ENCODE measurements at places on chromosomes 4 and X. TPM values are rescaled to one million over a fixed set of nuclear protein-coding genes. Genes with fewer than 3 reads are reported as not detected.

GRCh38 chr4:66123831-66124413, 453.6 kb upstream of the EPHA5 start:
- no peak for DNase-seq

- peak; percentile 27 for DNase-seq
Observed at GRCh38 chr4:77623091-77623490, 17.5 kb downstream of the CXCL13 start.

GRCh38 chr4:43481526-43481925, 589.0 kb downstream of the GRXCR1 start:
- no peak for DNase-seq

DNA sequence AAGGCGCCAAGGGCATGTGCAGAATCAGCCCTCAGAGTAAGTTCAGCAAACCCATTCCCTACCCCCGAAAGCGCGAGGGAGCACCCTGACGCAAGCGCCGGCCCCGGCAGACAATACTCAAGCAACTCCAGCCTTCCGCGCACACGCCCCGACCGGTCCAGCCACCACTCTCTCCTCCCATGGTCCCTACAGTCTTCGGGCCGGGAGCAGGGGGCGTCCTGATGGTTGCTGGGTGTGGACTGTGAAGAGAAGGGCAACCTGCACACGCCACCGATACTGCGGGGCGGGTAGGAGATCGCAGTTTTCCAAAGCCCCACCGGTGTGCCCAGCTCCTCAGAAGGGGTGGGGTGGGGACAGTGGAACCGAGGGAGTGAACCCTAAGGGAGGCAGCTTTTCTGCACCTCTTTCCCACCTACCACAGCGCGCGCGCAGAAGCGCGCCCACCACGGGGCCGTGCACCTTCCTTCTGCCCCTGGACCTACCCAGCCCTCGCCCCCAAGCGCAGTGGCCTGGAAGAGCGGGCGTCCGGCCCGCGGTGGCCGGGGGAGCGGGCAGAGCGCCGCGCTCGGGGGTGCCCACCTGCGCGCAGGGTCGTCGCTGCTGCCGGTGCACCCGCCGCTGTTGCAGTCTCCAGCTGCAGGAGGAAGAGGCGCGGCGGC, 650.2 kb upstream of the DIPK2B start:
- DNase-seq, result peak; percentile 54

DNA sequence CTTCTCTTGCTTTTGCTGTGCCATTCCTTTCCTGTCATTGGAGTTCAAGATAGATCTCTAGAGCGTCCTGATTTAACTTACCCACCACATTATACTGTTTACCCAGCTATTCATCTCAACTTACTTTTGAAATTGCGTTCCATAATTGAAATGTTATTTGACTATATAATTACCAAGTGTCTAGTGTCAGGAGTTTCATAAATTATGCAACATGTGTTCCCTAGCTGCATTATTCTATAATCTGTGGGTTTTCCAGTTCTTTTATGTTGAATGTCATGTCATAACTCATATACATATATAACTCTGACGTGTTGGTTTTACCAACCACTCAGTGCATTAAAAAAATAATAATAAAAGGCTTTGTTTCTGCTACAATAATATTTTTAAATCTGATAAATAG, 285.9 kb upstream of the ARSJ start:
- DNase-seq, result no peak

GRCh38 chr4:165111906-165112367, 723 bp downstream of the TMEM192 start:
- no peak for DNase-seq

GRCh38 chr4:6123541-6123940, 76.8 kb downstream of the JAKMIP1 start:
- DNase-seq, result no peak

DNA sequence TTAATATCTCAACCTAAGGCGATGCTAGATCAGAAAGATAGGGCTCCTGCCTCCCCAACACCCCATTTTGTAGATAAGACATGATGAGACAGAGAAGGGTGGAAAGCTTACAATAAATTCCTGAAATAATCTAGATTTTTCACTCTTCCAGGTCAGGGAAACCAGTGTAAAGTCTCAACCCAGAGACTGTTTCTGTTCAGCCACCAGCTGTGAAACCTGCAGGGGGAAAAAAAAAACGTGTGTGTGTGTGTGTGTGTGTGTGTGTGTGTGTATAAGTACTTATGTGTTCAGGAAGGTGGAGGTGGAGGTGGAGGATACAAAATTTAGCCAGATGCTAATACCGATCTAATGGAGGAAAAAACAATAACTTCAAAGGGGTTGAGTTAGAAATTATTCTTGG, 773 bp upstream of the ITM2A start:
- DNase-seq, result no peak

DNA sequence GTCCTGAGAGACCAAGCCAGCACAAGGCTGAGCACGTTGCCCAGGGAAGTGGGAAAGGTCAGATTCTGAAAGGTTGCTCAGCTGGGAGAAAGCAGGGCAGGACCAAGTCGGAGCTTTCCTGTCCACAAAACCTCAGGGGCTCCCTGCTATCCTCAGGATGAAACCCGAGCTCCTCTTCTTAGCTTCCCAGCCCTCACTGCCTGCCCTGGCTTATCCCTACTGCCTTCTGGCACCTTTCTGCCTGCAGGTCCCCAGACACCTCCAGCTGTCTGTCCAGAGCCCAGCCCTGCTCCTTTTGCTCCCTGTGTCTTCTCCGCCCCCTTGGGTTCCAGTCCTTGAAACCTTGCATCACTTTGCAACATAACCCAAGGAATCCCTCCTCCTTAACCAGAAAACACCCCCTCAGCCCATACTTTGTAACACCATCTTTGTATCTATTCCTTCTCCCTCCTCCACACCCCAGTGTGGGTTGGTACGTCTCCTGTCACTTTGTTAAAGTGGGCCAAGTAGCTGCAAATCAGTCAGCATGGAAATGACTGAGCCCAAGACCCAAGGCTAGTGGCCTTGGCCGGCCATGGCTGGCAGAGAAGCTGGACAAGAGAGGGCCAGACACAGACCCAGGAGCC, 20.0 kb upstream of the PRRG3 start:
- no peak for DNase-seq

GRCh38 chr4:174222266-174222872, 61.1 kb downstream of the FBXO8 start:
- DNase-seq, result peak; percentile 15

GRCh38 chrX:12767856-12768255, 23.4 kb upstream of the PRPS2 start:
- no peak for DNase-seq

DNA sequence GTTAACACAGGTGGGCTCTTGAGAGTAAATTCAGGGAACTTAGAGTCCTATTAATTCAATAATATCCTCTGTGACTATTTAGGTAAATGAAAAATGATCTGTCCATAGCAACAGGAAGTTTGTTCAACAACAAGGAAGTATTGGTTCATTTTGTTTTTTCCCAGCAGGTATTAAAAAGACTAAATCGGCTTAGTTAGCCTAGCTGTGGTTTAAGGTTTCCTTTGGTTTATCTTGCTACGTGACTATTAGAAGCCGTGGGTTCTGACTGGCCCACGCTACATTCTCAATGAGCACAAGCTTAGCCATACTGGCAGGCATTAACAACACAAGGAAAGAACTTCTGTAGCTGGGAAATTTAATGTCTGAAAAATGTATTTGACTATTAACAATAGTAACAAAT, 168.8 kb upstream of the HS3ST1 start:
- DNase-seq, result no peak

- DNase-seq, result no peak
Observed at GRCh38 chr4:154001193-154001592, 212.3 kb upstream of the SFRP2 start.

GRCh38 chrX:37829721-37830120, 17.6 kb downstream of the DYNLT3 start:
- DNase-seq, result no peak

DNA sequence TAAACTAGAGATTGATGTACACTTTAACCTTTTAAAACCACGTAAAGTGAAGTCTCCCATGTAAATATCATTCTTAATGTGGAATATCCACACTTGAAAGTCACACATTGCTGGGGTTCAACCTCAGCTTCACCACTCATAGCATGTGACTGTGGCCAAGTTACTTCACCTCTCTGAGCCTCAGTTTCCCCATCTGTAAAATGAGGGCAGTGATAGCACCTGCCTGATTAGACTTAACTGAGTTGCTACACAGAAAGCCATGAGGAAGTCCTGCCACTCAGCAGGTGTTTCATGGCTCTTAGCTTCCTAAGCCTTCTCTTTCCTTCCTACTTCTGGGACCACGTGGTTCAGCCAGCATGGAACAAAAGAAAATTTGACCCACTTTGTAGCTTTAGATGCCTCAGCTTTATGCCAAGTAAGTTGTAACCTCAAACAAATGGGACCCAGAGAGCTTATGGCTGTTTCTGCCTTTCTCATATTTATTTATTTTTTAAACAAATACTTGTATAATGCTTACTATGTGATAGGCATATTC, 277.3 kb upstream of the KLF3 start:
- no peak for DNase-seq

- DNase-seq, result no peak
Observed at GRCh38 chrX:23749129-23749528, 6.1 kb upstream of the ACOT9 start.

- DNase-seq, result no peak
Observed at GRCh38 chr4:168740691-168741090, 243.8 kb downstream of the PALLD start.

DNA sequence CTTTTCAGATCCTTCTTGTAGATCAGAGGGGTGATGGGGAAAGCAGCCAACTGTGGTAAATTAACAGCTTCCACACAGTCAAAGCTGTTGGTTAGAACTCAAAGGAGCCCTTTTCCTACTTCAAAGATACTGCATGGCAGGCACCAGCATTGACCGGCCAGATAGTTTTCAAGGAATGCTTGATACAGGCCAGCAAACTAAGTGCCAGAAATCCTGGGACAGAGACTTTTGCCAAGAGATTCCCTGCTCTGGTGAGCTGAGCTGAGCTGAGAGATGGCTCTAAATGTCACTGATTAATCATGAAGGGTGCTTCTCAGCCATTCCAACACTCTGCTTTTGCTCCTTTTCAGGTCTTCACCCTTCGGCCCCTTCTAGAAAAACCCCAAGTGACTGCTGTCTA, 131.6 kb upstream of the MED14 start:
- DNase-seq, result peak; percentile 74

GRCh38 chr4:102734591-102735385, 26.0 kb downstream of the MANBA start:
- DNase-seq, result peak; percentile 24

DNA sequence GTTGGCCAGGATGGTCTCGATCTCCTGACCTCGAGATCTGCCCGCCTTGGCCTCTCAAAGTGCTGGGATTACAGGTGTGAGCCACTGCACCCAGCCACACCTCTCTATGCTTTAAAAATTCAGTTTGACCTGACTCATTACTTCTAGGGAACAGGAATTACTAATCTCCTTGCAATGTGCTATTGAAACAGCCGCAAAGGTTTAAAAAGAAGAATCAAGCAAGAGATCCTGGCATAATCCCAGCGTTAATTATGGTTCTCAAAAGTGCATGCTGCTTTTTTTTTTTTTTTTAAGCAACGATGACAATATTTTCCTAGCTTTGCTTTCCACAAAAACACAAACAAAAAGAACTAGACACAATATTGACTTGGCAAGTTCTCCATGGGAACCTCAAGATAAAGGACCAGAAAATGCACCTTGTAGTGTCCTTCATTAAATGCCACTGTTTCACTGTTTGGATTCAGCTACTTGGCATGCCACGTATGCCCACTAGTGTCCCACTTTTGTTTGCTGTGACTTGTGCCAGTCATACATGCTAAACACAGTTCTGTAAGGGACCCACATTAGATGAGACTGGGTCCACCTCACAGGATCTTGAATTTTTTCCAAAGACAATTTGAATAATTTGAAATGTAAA, 112.6 kb upstream of the PPARGC1A start:
- no peak for DNase-seq

DNA sequence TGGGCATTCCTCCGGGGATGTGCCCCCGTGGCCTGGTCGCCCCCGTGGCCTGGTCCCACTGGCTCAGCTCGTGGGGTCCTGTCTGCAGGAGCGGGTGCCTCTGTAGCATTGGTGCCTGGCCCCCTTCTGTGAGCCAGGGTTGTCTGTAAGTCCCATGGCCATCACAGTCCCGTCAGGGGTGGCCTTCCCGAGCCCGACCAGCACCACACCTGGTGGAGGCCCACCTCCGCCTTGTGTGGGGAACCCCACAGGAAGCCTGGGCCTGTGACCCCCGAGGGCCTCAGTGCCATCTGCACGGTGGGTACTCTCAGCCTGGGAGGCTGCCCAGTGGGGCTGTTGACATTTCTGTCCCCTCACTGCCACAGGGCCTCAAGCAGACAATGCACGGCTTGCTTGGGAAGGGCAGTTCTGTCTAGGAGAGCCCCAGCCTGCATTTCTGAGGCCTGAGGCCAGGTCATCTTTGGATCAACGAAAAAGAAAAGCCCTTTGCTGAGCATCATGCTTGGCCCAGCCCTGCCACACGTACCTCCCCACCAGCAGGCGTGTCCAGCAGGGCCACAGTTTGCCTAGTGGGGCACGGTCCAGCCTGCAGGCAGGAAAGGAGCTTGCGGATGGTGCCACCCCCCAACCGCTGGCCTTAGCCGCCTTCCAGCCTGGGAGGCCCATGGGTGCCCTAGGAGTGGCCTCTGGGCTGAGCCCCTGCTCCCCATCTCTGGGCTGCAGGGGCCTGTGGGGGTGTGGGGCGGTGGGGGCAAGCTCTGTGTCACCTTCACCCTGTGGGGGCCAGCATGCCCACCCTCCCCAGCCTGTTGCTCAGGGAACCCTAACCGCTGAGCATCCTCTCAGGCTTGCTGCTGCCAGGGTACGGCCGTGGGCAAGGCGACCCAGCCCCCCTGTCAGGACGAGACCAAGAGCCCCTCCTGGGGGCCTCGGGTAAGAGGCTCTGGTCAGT, 23.2 kb downstream of the NKX1-1 start:
- no peak for DNase-seq

- peak; percentile 30 for DNase-seq
Observed at GRCh38 chrX:105461016-105461415, 240.5 kb upstream of the TEX13A start.

DNA sequence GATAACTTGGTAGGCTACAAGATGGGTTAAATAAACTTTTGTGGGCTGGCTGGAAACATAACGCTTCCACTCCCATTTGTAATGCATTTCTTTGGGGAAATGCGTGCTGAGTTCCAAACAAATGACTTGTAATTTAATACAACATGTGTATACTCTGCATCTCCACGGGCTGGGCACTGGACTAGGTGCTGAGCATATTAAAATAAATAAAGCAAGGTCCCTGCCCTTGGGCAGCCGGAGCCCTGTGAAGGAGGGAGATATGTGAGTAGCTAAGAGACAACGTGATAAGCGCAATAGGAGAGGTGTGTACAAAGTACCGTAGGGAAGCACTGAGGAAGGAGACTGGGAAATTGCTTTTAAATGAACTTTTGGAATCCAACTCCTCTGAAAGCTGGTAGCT, 147.2 kb upstream of the RBPJ start:
- DNase-seq, result peak; percentile 72

- peak; percentile 84 for DNase-seq
Observed at GRCh38 chr4:56099378-56099786, 150.6 kb downstream of the CEP135 start.

- peak; percentile 64 for DNase-seq
Observed at GRCh38 chr4:108544481-108544880, 75.9 kb upstream of the RPL34 start.

ABLIM2 gene
- polyA plus RNA-seq, result 2.6 TPM

ENPEP gene
- 0.08 TPM for polyA plus RNA-seq

MAP7D3 gene
- polyA plus RNA-seq, result 18.4 TPM
